ENCODE measurements at places on chromosomes 2 and 18.

- no peak for DNase-seq
Measured at GRCh38 chr2:139170406-139170805, 390.2 kb upstream of the NXPH2 start.

DNA sequence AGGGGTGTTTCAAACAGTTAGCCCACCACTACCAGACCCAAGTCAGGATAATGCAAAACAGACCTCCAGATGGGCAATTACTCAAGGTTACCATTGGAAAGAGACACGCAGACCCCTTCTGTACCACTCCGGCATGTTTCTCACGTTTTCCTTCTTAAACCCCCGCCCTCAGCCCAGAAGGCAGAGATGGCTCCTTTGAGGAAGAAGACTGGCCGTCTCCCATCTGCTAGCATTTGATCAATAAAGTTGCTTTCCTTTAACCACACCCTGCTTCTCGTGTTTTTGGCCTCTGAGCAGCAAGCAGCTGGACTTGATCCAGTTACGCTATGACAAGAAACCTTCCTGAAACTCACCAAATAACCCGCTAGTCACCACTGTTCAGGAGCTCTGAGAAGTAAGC is 1012.4 kb upstream of the GYPC start:
- DNase-seq, result no peak

GRCh38 chr2:207766697-207767460 is 2.8 kb downstream of the FZD5 start:
- DNase-seq, result no peak

DNA sequence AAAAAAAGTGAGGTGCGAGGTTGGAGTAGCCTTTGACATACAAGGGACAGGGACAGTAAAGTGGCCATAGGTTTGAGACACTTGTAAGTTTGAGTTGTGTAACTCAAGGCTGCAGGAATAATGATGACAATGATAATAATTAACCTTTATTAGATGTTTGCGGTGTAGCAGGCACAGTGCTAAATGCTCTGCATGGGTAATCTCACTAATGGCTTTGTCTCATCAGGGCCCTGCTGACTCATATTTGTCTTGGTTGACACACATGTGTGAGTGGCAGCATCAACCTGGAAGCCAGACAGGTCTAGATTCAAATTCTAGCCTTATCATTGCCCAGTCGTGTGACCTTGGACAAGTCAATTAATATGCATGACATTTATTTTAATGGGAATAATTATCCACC is 126.2 kb downstream of the FSHR start:
- DNase-seq, result no peak

DNA sequence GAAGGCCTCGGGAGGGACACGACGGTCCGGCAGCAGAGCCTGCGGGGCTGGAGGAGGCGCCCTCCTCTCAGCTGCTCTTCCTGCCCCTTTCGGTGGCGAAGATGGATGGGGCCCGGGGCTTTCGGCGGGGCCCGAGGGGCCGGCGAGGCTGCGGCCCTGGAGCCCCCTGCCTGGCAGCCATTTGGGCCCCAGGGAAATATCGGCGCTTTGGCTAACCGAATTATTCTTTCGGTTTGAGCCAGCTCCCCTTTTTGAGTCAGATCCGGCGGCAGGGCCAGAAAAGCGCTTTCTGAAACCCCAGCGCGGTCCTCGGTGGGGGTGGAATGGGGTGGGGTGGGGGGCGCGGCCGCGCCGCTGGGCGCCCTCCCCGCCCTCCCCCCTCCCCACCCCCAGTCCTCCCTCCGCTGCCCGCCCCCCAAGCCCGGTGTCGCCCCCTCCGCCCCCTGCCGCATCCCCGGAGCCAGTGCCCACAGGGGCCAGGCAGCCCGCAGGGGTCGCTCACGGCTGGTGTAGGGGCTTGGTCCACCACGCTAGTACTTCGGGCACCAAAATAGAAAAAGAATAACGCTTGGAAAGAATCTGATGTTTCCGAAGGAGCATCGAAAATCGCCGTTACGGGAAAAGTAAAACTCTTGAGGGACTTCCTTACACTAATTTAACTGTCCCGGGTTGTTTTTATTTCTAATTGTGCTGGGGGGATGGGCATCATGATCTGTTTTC is 9.1 kb upstream of the ARID5A start:
- peak; percentile 60 for DNase-seq

GRCh38 chr2:156448766-156449165 is 12.6 kb downstream of the GPD2 start:
- DNase-seq, result no peak

- DNase-seq, result no peak
Measured at GRCh38 chr2:14577843-14578242, 54.7 kb upstream of the LRATD1 start.

GRCh38 chr2:44480068-44480467 is 118.3 kb downstream of the CAMKMT start:
- no peak for DNase-seq

DNA sequence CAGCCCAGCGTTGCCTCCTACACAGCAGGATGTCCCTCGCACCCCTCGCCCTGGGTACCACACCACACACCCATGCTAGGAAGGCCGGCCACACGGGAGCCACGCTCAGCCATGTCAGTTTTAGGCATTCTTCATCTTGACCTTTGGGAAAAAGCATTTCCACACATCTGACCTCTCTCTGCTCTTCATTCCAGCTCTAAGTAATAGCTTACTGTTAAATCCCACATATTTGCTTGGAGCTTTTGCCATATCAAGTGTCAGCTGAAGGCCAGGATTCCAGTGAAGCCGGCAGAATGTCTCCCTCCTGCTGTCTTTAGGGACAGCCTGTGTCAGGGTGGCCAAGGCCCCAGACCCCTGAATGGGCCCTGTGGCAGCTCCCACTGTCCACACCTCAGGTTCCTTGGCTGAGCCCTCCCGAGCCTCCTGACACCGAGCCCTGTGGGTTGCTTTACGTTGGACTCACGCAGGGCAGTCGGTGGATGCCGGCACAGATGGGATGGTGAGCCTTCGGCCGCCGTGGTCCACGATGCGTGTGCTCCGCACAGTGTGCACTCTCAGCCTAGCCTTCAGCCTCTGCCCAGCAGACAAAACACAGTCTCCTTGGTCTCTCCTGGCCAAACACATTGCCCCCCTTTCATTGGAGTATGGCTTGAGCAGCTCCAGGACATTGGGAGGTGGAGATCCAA is 202.0 kb downstream of the SEPTIN10 start:
- DNase-seq, result no peak

Data from activated T-helper 9 cell treated with anti-CD3 and anti-CD28 coated beads, Interleukin-2, amount 50 U/mL, for 16 hours (primary cell).